ENCODE measurements at places on chromosomes 4 and X.

- no peak for DNase-seq
Observed at GRCh38 chrX:19181345-19181744, 59.1 kb upstream of the ADGRG2 start.

GRCh38 chrX:38124000-38124399 is 96.7 kb downstream of the SRPX start:
- DNase-seq: no peak

- no peak for DNase-seq
Observed at GRCh38 chrX:120672841-120673530, 43.1 kb upstream of the C1GALT1C1 start.

DNA sequence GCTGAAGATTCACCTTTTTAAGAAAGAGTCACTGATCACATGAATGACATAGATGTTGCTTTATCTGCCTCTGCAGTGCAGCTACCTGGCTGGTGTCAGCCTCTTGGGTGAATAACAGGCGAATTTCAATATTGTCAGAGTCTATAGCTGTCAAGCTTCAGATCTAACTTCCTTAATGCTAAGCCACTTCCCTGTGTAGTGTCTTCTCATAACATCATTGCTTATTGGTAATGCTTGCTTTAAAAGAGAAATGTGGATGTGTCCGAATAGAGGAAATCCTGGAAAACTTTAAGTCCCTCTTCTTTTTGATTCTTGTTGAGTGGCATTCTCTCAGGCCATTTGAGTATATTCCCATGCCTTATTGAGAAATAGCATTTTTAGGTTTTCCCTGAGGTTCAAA is 7.3 kb upstream of the IGFBP7 start:
- no peak for DNase-seq

DNA sequence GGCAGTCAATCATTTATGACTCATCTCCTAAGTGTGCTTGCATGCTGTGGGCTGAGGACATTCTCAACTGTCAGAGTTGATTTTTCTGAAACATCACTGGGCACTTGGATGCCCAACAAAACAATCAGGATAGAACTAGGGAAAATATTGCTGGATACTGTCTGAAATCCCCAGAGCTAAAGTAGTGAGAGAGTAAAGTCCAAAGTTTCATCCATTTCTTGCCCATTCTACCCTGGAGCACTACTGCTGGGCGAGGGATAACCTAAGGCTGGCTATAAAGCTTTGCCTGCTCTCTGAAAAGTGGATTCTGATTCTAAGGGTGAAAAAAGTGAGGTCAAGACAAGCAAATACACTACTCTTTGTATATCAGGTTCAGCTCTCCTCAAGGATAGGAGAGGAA is 279.6 kb upstream of the EDA2R start:
- DNase-seq: no peak

DNA sequence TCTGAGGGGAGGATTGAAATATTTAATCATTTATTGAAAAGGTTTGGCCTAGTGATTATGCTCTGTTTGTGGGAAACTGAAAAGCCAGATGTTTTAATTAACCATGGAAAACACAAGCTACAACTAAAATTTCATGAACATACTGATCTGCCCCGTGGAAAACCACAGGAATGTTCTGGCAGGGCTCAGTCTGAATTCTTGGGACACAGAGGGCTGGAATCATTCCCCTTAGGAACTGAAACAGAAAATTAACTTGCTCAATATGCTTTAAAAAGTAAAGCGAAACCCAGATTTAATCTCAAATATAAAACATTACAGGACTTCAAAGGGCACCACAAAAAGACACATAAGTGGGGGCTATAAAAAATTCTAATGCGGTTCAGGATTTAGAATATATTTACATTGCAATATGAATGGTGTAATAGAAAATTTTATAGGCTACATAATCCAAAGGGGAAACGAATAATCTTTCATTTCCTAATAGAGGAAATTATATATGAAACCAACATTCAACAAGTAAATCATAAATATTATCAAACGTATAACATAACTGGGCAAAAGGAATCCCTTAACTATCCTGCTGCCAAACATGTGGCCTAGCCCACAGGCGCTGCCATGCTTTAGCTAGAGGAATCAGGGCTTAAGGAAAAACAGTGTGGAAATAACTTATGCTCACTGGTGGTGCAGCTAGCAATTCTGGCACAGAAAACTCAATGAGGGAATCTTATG is 70.9 kb downstream of the APBB2 start:
- DNase-seq: no peak

GRCh38 chr4:168437192-168437943 is 42.9 kb downstream of the DDX60L start:
- no peak for DNase-seq

GRCh38 chr4:142402156-142402555 is 443.9 kb downstream of the INPP4B start:
- DNase-seq: no peak

DNA sequence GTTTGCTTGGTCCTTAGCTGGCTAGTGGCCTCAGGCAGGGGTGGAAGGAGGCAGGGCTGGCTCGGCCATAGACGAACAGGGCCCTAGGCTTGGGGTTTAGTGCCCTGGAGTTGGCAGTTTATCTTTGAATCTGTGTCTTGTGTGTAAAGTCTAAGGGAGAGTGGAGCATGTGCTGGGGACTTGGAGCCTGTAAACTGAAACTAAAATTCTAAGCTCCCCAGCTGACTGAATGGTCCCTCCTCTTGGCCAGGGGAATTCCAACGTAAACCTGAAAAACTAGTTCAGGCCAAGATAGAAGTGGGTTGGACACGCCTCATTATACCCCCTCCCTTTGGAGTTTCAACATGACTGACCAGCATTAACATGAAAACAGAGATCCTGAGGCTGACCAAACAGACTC is 46.1 kb upstream of the GPR78 start:
- DNase-seq: no peak

DNA sequence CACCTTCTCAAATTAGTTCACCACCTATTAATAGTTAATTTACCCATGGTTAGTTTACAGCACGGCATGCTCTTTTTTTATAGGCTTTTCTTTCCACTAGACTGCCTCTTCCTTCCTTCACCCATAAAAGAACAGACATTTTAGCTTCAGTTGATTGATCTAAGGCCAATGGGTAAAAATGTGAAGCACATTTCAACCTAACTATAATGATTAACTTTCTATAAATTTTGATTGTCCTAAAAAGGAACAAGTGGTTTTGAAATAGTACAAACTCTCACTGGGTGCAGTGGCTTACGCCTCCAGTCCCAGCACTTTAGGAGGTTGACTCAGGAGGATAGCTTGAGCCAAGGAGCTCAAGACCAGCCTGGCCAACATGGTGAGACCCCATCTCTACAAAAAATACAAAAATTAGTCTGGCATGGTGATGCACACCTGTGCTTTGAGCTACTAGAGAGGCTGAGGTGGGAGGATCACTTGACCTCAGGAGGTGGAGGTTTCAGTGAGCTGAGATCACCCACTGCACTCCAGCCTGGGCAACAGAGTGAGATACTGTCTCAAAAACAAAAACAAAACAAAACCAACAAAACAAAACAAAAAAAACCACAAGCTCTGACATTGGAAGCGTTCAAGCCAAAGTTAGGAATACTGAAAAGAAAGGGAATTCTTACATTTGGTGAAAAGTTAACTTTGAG is 89.9 kb upstream of the FAT1 start:
- no peak for DNase-seq

- peak; percentile 58 for DNase-seq
Observed at GRCh38 chrX:154457491-154458115, 478 bp upstream of the PLXNA3 start.

DNA sequence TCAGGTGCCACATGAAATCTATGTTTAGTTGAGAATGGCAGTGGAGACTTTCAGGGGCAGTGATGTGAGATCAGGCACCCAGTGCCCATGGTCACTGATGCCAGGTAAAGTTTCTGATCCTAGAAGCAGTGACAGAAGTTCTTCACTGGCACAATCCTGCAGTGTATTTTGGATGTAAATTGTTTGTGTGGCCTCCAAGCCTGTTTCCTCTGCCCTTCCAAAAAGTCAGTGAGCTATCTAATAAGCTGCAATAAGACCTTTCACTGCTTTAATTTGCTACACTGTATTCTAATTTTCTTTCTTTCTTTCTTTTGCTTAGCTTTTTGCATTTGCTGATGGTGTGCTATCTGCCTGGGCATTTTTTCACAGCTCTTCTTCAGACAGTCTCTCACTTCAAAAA is 1348.6 kb downstream of the ADGRL3 start:
- no peak for DNase-seq

DNA sequence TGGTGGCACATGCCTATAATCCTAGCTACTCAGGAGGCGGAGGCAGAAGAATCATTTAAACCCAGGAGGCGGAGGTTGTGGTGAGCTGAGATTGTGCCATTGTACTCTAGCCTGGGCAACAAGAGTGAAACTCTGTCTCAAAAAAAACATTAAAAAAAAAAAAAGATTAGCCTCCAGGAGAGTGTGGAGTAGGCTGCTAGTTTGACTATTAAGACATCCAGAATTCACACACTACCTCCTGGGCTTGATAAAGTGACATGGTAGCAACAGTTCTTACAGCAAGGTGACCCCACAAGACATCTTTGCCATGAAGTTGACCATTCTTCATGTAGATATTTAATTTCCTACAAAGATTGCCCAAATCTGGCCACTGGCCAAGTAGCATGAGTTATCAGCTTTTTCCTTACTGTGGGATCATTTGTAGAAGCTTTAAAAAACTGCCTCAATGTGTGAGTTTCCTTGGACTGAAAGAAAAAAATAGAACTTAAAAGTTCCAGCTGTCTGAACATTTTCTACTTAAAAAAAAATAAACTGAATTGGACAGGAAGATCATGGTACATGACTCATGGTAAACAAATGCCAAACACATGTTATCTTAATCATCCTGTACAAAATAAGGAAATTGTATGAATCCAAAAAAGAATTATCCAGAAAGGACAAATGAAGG is 35.3 kb upstream of the SPRY1 start:
- no peak for DNase-seq
